ENCODE measurements at places on chromosomes 6 and 20.

- no peaks in the 10 kb centered on the region for H3K27me3 ChIP-seq
- no peaks in the 10 kb centered on the region for H3K4me1 ChIP-seq
Observed at GRCh38 chr20:14341801-14342200, 4.4 kb upstream of the FLRT3 start.

DNA sequence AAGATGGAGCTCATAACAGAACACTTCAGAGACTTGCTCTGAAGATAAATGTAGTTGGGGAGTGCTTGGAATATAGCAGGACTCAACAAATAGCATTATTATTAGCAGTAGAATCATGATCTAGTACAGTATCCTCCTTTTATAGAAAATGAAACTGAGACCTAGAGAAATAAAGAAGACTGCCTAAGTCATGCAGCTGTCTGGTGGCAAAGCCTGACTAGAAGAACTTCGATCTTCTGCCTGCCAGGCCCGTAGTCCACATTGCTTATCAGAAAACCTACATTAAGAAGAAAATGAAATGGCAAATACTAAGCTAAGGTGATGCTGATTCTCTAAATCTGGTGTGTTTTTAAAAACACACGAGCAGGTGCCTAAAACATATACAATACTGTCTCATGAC lies 46.4 kb upstream of the DST start:
- H3K36me3 ChIP-seq: no peaks in the 10 kb centered on the region
- H3K4me3 ChIP-seq: no peak overlapping the region
- no peaks in the 10 kb centered on the region for H3K27me3 ChIP-seq
- no peak for DNase-seq
- H3K4me1 ChIP-seq: peaks cover 68% of the 10 kb centered on the region
- H3K27ac ChIP-seq: peak overlapping the region; percentile 85

GRCh38 chr20:19828232-19828631 lies 70.2 kb downstream of the RIN2 start:
- peaks cover 9% of the 10 kb centered on the region for H3K4me1 ChIP-seq
- H3K4me3 ChIP-seq: no peak overlapping the region
- DNase-seq: no peak
- H3K27ac ChIP-seq: peak overlapping the region; percentile 31
- H3K36me3 ChIP-seq: no peaks in the 10 kb centered on the region

GRCh38 chr20:57651881-57652605 lies 31.8 kb upstream of the ZBP1 start:
- H3K4me3 ChIP-seq: no peak overlapping the region
- no peak overlapping the region for H3K27ac ChIP-seq
- no peaks in the 10 kb centered on the region for H3K27me3 ChIP-seq
- H3K36me3 ChIP-seq: peaks cover 71% of the 10 kb centered on the region

- no peak for DNase-seq
- H3K4me1 ChIP-seq: peaks cover 20% of the 10 kb centered on the region
- no peak overlapping the region for H3K4me3 ChIP-seq
- H3K27me3 ChIP-seq: no peaks in the 10 kb centered on the region
- no peak overlapping the region for H3K27ac ChIP-seq
Observed at GRCh38 chr6:11120271-11121005, 8.9 kb upstream of the ERVFRD-1 start.

- H3K27me3 ChIP-seq: no peaks in the 10 kb centered on the region
- H3K27ac ChIP-seq: peak overlapping the region; percentile 69
- peaks cover 7% of the 10 kb centered on the region for H3K4me1 ChIP-seq
- H3K4me3 ChIP-seq: peak overlapping the region; percentile 37
- peaks cover 7% of the 10 kb centered on the region for H3K36me3 ChIP-seq
Observed at GRCh38 chr20:35617397-35618262, 2.0 kb downstream of the SPAG4 start.

GRCh38 chr20:35091816-35092523 lies 637 bp downstream of the TRPC4AP start:
- no peaks in the 10 kb centered on the region for H3K27me3 ChIP-seq
- H3K36me3 ChIP-seq: peaks cover 20% of the 10 kb centered on the region
- H3K4me3 ChIP-seq: peak overlapping the region; percentile 79
- peaks cover 35% of the 10 kb centered on the region for H3K4me1 ChIP-seq
- H3K27ac ChIP-seq: peak overlapping the region; percentile 76

DNA sequence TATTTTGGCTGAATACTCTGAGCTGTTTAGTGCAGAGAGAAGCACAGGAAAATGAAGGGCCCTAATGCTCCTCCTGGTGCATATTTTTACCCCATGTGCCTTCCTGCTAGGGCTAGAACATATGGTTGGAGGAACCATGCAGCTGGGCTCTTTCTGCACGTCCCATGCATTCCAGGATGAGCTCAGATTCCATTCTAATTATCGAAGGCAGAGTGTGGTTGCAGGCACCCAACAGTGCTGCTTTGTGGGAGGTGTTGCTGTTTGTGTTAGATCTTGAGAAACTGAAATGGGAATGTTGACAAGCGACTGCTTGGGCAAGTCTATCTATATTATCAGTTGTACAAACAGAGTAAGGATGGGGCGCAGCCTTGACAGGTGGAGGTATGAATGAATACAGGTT lies 419.5 kb downstream of the DHX35 start:
- no peak for DNase-seq
- H3K36me3 ChIP-seq: no peaks in the 10 kb centered on the region
- no peak overlapping the region for H3K4me3 ChIP-seq
- H3K4me1 ChIP-seq: no peaks in the 10 kb centered on the region

- no peak for DNase-seq
- no peaks in the 10 kb centered on the region for H3K4me1 ChIP-seq
- H3K27ac ChIP-seq: no peak overlapping the region
- H3K36me3 ChIP-seq: no peaks in the 10 kb centered on the region
Observed at GRCh38 chr6:158256746-158257424, 55.4 kb upstream of the TULP4 start.

DNA sequence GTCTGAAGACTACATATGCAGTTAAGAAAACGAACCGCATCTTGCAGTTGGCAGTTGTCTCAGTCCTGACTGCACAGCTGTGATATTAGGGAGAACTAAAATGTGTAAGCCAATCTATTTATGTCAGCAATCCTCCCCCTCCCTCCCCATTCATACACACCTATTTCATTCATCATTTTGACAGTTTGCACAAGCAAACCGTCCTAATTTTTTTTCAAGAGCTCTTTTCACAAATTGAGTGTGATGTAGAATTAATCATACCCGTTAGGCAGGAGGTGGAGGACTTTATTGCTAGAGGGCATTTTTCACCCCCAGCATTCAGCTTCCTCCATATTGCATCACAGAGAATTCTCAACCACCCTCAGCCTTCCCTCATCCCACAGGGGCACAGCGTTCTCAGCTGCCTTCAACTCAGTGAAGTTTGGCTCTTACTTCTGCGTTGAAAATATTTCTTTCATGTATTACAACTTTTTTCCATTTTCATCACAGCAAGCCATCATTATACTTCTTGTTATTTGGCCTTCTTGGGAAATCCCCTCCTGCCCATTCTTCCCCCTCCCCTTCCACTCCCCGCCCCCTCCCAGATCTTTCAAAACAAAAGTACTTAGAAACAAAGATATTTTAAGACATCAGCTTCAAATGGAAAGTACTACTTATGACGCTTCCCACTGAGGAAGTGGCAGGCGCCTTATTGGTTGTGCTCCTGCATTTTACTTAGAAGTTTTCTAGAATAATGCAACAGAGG lies 37.5 kb downstream of the NOX3 start:
- H3K4me1 ChIP-seq: peaks cover 12% of the 10 kb centered on the region
- peak overlapping the region; percentile 47 for H3K27ac ChIP-seq
- no peak overlapping the region for H3K4me3 ChIP-seq
- no peak for DNase-seq

GRCh38 chr20:57679113-57679512 lies 30.7 kb downstream of the PMEPA1 start:
- no peak overlapping the region for H3K4me3 ChIP-seq
- H3K4me1 ChIP-seq: peaks cover 12% of the 10 kb centered on the region
- H3K36me3 ChIP-seq: peaks cover 97% of the 10 kb centered on the region
- no peaks in the 10 kb centered on the region for H3K27me3 ChIP-seq
- H3K27ac ChIP-seq: peak overlapping the region; percentile 100
- DNase-seq: no peak

- no peaks in the 10 kb centered on the region for H3K4me1 ChIP-seq
- H3K4me3 ChIP-seq: no peak within 1 kb of the TSS
- H3K36me3 ChIP-seq: no peaks in the 10 kb centered on the region
Observed at GRCh38 chr6:27911956-27912446, at the start of gene OR2B2. TSS of gene OR2B2 (minus strand) at chr6:27912396. CDS start at chr6:27912319, 77 bp downstream.

GRCh38 chr20:38253571-38253970 lies 7.0 kb downstream of the KIAA1755 start:
- DNase-seq: no peak
- no peak overlapping the region for H3K27ac ChIP-seq
- no peaks in the 10 kb centered on the region for H3K36me3 ChIP-seq
- H3K4me3 ChIP-seq: no peak overlapping the region
- H3K4me1 ChIP-seq: no peaks in the 10 kb centered on the region

DNA sequence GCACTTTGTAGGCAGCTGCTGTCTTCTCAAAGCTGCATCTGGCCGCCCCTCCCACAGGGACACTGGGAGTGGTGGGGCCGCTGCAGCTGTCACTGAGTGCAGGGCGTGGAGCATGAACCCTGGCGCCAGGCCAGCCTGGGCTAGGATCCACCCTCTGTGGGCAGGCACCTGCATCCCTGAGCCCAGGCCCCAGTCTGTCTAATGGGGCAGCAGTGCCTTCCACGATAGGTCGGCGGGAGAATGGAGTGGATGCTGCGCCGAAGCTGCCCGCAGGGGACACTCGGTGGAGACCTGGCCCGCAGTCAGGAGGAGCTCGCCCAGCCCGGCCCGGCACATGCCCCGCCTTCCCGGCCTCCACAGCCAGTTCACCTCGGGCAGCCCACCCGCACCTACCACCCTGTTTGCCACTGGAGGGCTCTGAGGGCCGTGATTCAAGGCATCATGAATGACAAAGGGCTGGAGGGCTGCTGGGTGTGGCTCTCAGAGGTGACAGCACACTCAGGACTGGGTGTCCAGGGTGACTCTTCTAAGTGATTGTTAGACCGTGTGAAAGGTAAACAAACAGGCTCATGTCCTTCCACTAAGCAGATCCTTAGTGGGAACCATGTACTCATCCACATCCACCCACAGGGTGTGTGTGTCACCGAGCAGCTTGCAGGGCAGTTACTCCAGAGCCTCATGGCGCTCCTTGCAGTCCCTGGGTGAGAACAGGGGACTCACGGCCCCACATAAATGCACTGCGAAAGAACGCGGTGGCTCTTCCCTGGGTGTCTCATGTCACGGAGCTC lies 133.9 kb downstream of the AGPAT4 start:
- DNase-seq: no peak
- H3K27me3 ChIP-seq: no peaks in the 10 kb centered on the region
- no peaks in the 10 kb centered on the region for H3K36me3 ChIP-seq
- peaks cover 3% of the 10 kb centered on the region for H3K4me1 ChIP-seq
- H3K4me3 ChIP-seq: no peak overlapping the region
- H3K27ac ChIP-seq: no peak overlapping the region

DNA sequence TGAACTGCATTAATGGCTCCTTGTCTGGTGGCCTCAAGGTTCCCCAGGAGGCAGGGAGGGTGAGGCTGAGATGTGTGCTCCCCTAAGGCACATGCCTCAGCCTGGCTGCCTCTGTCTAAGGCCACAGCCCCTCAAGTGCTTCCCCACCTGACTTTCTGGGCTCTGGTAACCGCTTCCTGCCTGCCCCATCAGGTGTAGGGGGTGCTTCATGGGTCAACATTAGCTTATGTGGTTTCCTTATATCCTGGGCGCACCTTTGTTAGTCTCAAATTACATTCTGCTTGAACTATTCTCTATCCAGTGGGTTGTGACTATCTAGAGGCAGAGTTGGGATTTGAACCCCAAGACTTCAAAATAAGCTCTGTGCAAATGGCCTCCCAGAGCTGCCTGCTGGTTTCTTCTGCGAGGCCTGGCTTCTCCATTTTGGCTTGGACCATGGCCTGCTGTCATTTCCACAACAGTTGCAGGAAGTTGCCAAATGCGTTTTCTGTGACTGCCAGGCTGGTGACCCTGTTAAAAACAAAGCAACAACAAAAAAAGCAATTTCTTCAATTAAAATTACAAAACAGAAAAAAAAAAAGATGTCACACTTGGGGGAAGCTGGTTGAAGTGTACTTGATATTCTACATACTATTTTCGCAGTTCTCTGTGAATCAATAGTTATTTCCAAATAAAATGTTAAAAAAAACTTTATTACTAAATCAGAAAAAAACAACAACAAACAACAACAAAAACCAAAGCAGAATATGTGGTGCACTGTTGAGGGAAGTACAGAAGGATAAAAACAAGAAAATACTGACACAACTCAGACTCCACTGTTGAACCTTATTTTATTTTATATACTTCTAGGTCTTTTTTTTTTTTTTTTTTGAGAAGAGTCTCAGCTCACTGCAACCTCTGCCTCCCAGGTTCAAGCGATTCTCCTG lies 20.0 kb upstream of the ZNFX1 start:
- no peaks in the 10 kb centered on the region for H3K27me3 ChIP-seq
- H3K27ac ChIP-seq: no peak overlapping the region
- no peaks in the 10 kb centered on the region for H3K36me3 ChIP-seq
- H3K4me3 ChIP-seq: no peak overlapping the region

DNA sequence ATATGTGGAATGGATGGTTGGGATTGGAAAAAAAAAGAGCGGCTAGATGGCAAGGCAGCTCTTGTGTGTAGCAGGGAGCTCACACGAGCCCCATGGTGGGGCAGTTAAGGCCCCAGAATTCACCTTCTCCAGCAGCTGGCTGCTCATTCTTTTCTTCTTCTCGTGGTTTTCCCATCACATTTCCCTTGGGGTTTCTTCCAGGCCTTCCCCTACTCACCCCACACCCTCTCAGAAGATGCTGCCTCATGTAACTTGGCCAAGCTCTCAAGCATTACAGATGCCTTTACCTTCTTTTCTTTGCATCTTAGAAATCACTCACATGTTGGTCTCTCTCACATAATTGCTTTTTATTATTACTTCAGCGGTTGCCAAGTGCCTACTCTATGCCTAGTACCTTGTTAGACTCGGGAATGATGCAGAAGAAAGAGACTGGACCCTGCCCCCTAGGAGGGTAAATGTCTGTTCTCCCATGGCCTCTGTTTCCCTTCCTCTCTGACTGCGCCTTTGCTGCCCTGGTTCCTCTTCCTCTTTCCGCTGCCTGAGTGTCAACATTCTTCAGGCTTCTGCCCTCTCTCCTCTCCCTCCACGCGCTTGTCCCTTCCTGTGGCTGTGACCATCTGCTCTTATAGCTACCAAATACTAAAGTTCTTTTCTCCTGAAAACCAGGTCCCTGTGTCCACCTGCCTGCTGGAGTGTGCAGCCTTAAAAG lies 28.6 kb downstream of the PPARD start:
- H3K27ac ChIP-seq: peak overlapping the region; percentile 96
- no peaks in the 10 kb centered on the region for H3K27me3 ChIP-seq
- no peak overlapping the region for H3K4me3 ChIP-seq
- no peak for DNase-seq

- H3K27me3 ChIP-seq: no peaks in the 10 kb centered on the region
- H3K27ac ChIP-seq: no peak overlapping the region
- H3K36me3 ChIP-seq: no peaks in the 10 kb centered on the region
- H3K4me1 ChIP-seq: no peaks in the 10 kb centered on the region
Observed at GRCh38 chr6:75065523-75065922, 140.3 kb downstream of the COL12A1 start.

GRCh38 chr6:13485303-13485702 lies 2.1 kb downstream of the GFOD1 start:
- peak overlapping the region; percentile 76 for H3K27ac ChIP-seq
- H3K4me3 ChIP-seq: peak overlapping the region; percentile 68
- DNase-seq: no peak
- H3K27me3 ChIP-seq: no peaks in the 10 kb centered on the region
- H3K4me1 ChIP-seq: peaks cover 38% of the 10 kb centered on the region
